T-helper 1 cell (primary cell): ENCODE measurements at places on chromosomes 5 and 9.

DNA sequence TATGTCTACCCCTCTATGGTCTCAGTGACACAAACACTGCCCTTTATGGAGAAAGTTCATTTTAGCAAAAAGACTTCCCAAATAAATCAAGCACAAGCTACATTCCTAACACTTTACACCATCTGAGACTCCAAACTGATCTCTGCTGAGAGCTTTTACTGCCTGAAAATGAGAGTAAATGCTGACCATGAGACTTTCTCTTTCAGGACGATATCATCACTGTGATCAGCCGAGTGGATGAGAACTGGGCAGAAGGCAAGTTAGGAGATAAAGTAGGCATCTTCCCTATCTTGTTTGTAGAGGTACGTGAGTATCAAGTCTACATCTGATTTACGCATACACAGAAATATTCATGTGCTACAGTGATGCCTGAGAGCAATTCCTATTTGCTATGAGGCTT, 67.5 kb downstream of the SH3RF2 start:
- DNase-seq, result no peak

- DNase-seq, result no peak
These were observed 144.3 kb downstream of the MACIR start for GRCh38 chr5:103402851-103403250.

GRCh38 chr5:74446725-74447241, 193.7 kb downstream of the ENC1 start:
- no peak for DNase-seq

DNA sequence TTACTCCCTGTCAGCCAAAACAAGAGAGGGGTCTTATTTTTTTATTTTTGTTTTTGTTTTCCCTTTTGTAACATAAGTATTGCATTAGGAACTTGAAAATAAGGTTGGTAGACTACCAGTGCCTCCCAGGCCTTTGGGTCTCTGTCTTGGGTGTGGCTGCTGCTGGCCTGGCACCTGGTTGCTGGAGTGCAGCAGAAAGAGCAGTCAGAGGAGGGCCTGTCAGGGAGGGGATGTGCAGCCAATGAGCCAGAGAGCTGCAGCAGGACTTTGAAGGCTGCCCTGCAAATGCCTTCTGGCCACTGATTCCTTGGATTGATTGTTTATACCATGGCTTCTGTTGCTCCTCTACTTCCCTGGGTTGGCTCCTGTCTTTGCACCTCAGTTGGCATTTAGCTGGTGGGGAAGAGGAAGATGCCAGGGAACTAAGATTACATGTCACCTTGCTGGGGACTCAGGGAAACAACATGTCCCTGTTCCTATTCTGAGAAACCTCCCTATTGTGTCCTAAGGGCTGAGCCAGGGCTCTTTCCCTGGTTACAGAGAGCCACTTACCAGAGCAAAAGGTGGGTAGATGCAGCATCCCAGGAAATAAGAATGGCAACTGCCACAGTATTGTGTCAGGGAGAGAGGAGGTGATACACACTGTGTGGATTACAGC, 66.6 kb downstream of the ANGPTL2 start:
- no peak for DNase-seq

DNA sequence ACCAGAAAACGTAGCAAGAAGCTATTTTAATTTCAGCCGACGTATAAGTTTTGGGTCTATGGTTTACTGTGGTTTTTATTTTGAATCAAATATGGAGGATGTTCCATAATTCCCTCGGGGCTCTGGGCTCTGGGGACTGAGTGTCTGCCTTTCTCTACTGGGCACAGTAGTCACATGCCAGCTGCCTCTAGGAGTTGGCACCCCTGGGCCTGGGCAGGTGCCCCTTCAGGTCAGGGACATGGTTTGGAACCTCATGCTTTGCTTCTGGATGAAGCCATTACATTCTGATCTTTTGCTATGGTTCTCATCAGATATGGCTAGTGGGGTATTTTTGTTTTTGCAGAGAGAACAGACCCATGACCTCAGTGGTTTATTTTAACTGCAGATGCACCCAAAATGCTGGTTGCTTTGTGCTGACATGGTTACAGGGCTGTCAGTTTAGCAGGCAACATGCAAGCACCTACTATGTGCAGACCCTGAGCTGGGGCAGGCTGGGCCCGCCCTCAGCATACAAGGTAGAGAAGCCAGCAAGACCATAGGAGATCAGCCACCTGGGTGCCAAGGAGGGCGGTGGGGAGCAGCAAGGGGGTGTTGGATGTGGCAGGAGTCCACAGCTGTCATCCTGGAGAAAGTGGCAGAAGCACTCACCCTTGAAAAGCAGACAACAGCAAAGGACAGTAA, 54.5 kb upstream of the PSD2 start:
- no peak for DNase-seq

GRCh38 chr9:14081745-14082144, 232.2 kb downstream of the NFIB start:
- no peak for DNase-seq
